ENCODE measurements at places on chromosomes 2 and 18. TPM values are rescaled to one million over a fixed set of nuclear protein-coding genes. Genes with fewer than 3 reads are reported as not detected.

The EFEMP1 gene
- total RNA-seq: 0.82 TPM

The SETBP1 gene
- total RNA-seq: 0.18 TPM

The CCDC150 gene
- 11.3 TPM for total RNA-seq

The COX5B gene
- total RNA-seq: 536 TPM

The MOGAT1 gene
- total RNA-seq: not detected

The BOLL gene
- 0.11 TPM for total RNA-seq

The DSC3 gene
- 0.40 TPM for total RNA-seq

The MAB21L4 gene
- total RNA-seq: not detected

The SH3RF3 gene
- total RNA-seq: 0.02 TPM

The DPYSL5 gene
- not detected for total RNA-seq

GRCh38 chr18:21741562-21742314, 1.1 kb downstream of the MIB1 start:
- no peak for DNase-seq

DNA sequence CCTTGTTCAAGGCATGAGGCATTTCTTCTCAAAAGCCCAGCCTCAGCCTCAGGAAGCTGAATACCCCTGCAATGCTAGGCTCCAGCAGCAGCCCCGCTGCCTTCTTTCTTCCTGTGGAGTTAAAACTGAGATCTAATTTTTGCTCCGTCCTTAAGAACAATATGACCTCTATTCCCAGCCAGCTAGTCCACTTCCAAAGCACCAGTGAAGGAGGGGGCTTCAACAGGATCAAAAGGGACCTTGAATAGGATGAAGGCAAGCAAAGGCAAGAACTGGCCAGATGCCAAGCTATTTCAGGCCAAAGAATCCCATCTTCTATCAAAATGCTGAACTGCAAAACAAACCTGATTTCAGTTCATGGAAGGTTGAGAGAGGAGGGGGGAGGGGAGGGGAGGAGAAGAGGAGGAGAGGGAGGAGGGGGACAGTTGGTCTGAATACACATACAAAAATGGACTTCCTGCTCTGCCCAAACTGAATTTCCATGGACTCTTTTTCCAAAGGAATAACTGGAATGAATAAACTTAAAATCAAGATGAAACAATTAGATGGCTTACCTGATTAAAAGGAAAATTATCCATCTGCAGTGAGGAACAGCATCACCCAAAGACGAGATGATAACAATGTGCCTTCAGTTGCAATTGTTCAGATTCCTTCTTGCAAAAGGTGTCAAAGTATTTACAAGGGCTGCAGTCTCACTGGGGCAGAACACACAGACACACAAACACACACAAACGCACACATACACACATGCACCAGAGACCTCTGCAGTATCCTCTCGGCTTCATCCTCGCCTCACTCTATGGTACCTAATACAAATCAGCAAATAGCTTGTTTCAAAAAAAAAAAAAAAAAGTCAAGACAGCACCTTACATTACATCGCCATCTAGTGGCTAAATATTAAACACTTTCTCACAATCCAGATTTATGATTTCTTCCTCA, at the start of gene SCN1A:
Gene SCN1A (minus strand): TSS at position 804 of the 939 bp plus-strand sequence. CDS start 54,399 bp downstream, outside the sequence.
- peak; percentile 41 for DNase-seq

DNA sequence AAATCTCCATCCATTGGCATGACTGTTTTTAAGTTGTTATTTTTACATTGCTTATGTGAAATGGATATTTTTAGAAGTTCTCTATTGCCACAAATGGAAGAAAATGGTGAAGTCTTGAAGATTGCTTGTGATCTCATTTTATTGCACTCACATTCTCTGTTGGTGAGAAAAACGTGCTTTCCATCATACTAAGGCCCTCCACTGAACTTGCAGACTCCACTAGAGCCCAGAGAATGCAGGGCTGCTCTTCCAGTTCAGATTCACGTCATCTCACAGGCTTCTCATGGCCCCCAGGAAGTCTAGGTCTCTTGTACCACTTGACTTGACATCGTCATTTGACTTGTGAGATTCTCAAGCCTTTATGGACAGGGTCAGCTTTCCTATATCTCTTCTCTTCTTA, 254.8 kb upstream of the COPS8 start:
- no peak for DNase-seq

DNA sequence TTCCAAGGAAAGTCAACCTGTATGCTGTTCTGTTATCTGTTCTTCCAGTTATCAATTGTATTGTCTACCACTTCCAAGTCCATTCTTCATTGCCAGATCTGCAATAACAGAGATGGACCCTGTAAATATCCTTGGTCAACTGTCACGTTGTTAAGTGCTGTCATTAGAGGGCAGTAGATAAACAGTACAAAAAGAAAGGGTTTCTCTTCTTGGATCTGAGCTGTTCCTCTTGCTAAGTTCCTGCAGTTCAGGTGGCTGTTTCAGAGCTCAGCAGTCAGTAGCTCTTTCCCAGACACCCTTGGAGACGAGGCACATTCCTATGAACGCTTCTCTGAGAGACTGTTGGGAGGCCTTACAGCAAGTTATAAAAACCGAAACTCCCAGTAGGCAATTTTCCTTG, 957.1 kb upstream of the CHAC2 start:
- DNase-seq: no peak

DNA sequence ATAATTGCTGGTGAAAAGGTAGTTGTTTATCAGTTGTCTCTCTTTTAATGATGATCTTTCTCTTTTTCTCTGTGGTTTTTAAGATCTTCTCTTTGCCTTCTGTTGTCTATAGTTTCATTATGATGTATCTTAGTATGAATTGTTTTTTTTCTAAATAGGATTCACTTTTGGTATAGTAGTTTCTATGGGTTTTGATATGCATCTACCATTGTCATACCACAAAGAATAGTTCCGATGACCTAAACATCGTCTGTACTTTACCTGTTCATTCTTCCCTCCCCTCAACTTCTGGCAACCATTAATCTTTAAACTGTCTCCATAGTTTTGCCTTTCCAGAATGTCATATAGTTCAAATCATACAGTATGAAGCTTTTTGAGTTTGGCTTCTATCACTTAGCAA, 19.6 kb downstream of the RDH14 start:
- DNase-seq: no peak

DNA sequence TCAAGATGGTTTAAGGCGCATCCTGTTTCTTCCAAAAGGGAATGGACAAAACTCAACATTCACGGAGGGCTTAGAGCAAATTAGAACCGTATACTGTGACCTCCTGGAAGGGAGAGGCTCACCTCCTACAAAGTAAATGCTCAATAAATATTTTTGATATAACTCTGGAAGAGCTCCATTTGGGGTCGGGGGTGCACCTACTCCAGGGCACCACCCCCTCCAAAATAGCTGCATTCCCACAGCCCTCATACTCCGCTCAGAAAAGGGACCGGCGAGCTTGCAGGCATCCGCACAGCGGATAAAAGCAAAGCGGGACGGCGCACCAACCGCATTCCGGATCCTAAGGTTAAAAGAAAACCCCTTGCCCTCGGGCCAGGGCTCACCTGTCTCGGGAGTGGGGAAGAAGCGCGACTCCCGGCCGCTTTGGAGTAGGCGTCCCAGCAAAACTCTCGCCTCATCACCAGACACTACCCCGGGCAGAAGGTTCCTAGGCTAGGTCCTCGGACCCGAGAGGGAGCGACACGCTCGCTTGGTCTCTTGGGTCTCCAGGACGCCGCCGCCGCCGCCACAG, 378 bp downstream of the WDPCP start:
- DNase-seq: no peak

DNA sequence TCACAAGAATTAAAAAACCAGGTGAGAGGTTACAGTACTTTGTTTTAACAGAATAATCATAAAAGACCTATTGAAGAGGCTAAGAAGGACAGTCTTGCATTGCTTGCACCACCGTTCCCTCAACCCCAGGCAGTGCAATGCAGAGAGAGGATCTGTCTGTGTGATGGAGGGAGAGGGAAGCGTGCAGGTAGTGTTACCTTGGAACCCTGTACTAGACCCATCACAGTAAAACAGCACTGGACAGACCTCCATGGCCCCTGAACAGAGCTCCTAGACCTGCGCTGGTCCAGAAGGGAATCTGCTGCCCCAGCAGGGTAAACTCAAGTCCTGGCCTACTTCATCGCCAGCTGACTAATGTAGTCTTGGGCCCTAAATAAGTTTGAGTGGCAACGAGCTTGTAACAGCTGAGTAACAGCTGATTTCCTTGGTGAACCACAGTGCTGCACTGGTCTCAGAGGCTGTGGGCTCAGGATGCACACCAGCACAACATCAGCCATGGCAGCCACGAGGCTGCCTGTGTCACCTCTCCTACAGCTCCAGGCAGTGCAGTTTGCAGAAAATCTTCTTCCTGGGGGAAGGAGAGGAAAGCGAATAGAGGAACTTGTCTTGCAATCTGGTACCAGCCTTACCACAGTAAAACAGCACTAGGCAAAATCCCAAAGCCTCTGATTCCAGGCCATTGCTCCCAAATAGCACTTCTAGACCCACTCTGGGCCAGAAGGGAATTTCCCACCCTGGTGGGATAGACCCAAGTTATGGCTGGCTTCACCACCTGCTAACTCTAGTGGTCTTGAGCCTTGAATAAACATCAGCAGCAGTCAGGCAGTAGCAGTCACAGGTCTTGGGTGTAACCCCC, 417.2 kb downstream of the CDH7 start:
- DNase-seq: no peak

- DNase-seq: peak; percentile 60
These were observed 37.0 kb upstream of the GRHL1 start for GRCh38 chr2:9914384-9915065.

DNA sequence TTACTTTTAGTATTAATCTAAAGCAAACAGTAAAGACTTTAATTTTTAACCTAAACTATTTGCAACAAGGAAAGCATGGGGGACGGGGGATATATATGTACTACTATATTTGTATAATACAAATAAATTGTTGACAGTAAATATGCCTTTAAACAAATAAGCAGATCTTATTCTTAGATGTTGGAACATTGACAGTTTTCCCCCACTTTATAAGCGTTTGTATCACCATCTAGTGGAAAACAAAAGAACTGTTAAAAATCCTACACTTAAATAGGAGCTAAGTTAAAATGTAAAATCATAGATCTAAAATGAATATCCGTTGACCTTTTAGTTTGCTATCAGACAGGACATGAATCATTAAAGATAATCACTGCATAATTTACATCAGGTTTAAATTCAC, 50.0 kb downstream of the RBBP8 start:
- DNase-seq: no peak

DNA sequence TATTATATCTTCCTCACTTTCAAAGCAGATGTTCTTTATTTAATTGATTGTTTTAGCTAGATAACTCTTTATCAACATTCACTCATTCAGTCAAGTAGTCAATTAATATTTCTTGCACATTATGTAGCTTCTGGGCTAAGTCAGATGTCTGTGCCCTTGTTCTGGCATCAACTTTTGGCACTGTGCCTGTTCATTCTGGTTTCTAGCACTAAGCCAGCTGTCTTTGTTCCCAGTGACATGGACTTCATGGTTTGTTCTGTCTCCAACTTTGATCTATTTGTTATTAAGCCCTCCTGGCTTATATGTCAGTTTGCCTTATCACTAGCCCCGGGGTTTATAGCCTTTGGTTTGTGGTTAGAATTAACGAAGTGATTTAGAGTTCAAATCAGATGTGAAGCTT, 247.9 kb upstream of the SYT4 start:
- no peak for DNase-seq

DNA sequence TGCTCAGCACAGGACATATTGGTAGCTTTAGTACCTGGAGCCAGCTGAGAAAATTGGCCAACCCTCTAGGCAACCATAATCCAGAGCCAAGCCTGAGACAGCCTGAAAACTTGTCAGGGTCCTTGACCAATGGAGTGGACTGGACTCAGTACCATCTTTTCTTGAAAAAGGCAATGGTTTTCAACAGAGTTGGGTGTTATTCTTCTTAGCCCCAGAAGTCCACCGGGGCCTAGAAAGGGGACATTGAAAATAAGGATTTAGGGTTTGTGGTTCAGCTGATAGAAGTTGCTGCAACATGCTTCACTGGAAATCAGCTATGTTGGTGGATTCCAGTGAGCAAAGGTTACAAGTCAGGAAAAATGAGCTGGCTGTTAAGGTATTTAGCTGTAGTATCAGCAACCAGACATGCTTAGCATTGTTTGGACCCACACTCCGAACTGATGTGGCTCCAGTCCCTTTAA, 22.1 kb upstream of the CNOT11 start:
- DNase-seq: no peak

- no peak for DNase-seq
These were observed 774.1 kb downstream of the METTL4 start for GRCh38 chr18:1797235-1797634.

DNA sequence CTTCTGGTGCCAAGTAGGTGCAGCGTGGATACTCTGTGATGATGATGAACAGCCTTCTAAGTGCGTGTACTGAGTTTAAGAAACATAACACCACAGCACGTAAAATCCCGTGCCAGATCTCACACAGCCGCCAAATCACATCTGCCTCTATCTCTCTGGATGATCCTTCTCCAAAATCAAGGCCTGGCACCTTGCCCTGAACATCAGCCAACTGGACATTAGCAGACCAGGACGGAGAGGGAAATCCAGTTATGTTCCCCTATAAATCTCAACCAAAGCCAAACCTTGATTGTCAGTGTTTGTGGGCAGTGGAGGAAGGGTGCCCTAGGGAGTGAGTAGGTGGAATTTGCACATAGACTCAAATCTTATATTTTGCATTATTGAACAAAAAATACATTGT, 164.3 kb downstream of the MIB1 start:
- DNase-seq: no peak

DNA sequence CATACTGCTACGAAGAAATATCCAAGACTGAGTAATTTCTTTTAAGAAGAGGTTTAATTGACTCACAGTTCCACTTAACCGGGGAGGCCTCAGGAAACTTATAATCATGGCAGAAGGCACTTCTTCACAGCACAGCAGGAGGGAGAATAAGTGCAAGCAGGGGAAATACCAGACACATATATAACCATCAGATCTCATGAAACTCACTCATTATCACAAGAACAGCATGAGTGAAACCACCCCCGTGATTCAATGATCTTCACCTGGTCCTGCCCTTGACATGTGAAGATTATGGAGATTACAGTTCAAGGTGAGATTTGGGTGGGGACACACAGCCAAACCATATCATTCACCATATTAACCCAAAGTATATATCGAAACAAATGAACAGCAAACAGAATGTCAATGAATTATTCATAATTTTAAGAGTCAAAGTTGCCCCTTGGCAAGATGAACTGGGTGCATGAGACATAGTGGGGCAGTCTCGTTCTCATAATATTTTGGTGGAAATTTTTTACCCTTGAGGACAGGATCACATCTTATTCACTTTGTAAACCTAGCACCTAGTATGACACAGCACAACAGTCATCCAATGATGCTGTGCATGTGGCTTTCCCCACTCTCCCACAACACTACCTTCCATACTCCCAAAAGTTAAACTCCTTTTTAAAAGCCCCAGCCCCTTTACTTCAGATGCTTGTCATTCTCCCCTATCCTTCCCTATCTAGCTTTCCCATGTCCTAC, 425.3 kb downstream of the ZEB2 start:
- DNase-seq: no peak

- no peak for DNase-seq
These were observed 75.4 kb upstream of the IGFBP5 start for GRCh38 chr2:216770717-216771116.

GRCh38 chr2:9310377-9310776, 103.8 kb downstream of the ASAP2 start:
- no peak for DNase-seq

All from K562 (cell line).